Choroid plexus epithelial cell (primary cell): ENCODE measurements at places on chromosomes 5 and 9.

GRCh38 chr9:80771555-80772347 is 917.6 kb downstream of the TLE1 start:
- no peak for DNase-seq

DNA sequence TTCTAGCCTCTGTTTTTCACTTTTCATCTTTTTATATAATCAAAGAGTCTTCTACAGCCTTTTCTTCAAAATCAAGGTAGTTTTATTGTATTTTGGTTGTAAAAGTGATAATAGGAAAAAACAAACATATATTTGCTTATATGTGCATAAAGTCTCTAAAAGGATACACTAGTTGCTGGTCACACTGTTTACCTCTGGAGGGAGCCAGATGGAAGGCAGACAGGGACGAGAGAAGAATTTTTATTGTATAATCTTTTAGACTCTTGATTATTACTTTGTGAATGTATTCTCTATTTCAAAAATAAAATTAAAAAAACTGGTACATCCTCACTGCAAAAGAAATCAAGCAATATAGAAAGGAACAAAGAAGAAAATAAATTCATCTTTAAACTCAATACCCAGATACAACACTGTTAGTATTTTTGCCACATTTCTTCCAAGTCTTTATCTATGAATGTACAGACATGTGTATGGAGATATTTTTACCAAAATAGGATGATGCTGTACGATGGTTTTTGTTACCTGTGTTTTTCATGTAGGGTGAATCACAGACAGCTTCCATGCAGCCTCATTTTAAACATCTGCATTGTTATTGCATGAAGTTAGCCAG is 6.1 kb upstream of the RNF183 start:
- DNase-seq, result peak; percentile 76

GRCh38 chr5:73415617-73416016 is 33.0 kb downstream of the FOXD1 start:
- DNase-seq, result no peak

GRCh38 chr9:2215921-2216441 is 200.8 kb downstream of the SMARCA2 start:
- peak; percentile 35 for DNase-seq

GRCh38 chr5:116669261-116670031 is 94.8 kb upstream of the SEMA6A start:
- no peak for DNase-seq

- no peak for DNase-seq
Measured at GRCh38 chr9:95581900-95582299, 65.1 kb upstream of the PTCH1 start.

- DNase-seq, result no peak
Measured at GRCh38 chr5:148255456-148255855, 13.1 kb upstream of the SPINK13 start.

DNA sequence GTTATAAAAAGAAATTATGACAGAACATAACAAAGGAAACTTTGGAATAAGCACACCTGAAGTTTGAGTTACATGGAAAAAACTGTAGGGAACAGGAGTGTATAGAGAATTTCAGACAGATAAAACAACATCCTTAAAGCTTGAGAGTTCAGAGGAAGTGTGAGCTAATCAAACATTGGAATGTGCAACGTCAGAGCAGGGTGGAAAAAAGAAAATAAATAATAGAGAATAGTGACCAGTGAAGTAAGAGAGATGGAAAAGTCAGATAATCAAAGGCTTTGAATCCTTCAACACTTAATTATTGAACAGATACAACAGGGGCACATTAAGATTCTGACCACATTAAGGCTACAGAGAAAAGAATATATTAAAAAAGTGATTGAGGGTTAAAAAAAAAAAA is 128.5 kb upstream of the CDH10 start:
- no peak for DNase-seq

DNA sequence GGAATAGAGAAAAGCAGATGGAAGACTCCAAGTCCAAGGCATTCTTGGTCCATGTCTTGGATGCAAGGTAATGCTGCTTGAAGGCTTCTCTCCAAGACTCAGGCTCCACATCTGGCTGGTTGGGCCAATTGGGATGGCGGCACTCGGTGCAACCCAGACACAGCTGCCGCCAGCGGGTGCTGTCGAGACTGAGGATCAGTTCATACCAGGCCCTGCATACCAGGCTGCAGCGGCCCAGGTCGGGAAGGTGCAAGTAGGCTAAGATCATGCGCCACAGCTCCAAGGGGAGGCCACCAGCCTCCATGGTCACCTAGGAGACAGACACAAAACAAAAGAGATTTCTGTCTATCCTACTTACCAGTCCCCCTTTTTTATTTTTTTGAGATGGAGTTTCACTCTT is 34.7 kb downstream of the FBXO10 start:
- DNase-seq, result no peak

DNA sequence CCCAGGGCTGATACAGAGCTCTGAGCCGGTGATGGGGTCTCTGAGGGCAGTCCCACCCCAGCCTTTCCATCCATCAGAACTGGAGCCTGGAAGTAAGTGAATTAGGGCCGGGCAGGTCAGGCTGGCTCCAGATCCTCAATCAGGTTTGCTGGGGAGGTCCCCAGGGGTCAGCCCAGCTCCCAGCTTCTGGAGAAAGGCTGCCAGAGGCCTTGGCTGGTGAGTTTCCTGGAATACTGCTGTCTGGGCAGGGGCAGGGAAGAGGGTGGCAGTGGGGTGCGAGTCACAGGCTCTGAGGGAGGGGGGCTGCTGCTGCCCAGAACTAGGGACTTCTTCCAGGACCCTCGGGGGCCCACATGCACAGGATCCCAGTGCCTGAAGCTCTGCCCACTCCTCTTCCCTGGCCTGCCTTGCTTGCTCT is 200.6 kb upstream of the MVB12B start:
- no peak for DNase-seq

DNA sequence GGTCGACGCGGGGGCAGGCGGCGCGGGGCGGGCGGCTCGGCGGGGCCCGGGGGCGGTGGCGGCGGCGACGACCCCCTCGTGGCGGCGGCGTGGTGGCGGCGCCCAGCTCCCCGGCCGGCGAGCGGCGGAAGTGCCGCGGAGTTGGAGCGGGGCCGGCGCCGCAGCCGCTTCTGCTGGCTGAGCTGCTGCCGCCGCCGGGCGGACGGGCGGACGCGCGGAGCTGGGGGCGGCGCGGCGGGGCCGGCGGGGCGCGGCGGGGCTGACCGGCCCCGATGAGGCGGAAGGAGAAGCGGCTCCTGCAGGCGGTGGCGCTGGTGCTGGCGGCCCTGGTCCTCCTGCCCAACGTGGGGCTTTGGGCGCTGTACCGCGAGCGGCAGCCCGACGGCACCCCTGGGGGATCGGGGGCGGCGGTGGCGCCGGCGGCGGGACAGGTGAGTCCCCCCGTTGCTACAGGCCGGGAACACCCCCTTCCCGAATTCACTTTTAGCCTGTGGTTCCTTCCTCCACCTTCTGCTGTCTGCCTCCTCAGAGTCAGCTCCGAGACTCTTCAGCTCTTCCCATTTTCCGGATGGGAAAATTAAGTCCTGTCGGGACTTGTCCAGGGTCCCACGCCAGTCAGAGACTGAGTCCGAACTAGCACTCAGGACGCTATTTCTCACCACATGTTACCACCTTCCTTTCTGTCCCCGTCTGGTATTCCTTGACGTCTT is at the start of gene GALNT10:
GALNT10 (plus strand) TSS at position 139 of the 710 bp plus-strand sequence; CDS start at position 273, 134 bp downstream.
- DNase-seq, result peak; percentile 74

DNA sequence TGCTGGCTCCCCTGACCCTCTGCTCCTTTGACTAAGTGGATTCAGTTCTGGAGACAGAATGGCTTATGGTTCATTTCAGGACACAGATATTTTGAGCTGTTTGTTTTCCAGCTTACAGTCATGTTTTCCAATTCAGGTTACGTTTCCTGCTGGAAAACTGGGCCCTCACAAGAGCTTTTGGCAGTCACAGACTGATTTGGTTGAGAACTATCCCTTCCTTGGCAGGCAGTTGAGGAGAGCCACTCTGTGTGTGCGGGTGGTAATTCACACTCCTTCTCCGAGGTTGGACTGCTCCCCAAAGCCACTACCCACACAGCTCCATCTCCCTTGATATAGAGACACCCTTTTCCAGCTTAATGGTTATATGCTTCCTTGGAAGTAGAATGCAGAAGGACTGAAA is 534.5 kb downstream of the TMEM38B start:
- DNase-seq, result no peak

DNA sequence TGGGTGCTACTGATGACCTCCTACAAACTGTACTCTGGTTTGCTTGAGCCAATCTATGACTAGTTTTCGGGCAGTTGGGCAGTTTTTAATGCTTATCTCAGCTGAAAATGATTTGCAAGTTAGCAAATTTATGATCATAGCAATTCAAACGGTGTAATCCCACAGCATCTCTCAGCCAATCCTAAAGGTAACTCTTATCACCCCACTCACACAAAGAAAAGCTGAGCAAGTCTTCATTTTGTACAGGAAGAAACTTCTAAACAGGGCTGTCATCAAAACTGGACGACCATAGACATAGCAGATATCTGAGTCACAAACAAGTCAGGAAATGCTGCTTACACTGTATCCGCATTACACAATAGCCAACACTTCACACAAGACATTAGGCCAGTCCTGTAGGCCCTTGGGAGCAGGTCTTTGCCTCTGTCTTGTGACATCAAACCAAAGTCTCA is 2.6 kb upstream of the ENC1 start:
- DNase-seq, result peak; percentile 95

DNA sequence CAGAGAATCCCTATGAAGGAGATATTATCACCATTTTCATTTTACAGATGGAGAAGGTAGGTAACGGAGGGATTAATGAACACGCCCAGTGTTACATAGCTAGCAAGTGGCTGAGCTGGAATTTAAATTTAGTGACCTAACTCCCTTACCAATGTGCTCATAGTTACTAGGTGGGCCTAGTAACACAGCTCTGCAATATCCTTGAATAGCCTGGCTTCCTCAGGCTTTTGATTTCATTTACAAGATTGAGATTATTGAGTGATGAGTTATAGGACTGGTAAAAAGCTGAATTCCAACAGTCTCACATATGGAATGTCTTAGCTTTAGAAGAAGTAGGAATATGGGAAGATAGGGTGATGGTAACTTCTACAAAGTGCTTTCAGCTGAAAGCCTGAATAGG is 336.3 kb upstream of the KIF2A start:
- DNase-seq, result no peak

- DNase-seq, result no peak
Measured at GRCh38 chr5:103315455-103315854, 56.9 kb downstream of the MACIR start.

DNA sequence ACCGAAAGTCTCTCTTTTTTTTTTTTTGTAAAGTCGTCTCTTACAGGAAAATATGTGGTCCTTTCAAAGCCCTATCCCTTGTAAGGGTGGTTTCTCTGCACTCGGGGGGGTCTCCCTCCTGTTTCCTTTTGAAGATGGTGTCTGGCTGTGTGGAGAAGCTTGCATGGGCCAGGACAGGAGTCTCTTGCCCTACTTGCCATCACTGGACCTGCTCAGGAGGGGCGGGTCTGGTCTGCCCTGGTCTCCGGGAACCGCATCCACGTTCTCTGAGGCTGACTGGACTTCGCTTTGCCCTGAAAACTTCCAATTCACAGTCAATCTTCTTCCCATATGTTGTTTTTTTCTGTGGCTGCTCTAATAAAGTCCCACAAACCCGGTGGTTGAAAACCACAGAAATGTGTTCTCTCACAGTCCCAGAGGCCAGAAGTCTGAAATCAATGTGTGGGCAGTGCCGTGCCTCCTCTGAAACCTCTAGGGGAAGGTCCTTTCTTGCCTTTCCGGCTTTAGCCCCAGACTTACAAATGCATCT is 92.9 kb upstream of the IER5L start:
- DNase-seq, result peak; percentile 89

DNA sequence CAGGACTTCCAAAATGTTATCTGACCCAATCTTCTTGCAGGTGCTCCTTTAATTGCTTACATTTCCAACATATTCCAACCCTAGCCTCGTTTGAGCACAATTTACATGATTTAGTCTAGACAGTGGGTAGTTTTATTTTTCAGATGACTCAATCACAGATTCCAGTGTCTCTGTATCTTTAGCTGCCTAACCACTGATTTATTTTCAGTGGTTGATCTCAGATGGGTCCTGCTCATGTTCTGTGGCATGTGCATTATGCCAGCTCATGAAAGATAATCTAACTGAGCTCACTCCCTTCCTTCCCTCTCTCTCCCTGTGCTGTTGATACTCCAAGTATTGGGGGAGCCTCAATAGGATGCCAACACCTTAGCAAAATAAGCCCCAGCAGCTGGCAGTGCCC is 106.1 kb upstream of the ICE1 start:
- peak; percentile 36 for DNase-seq

- DNase-seq, result peak; percentile 6
Measured at GRCh38 chr5:67921004-67921601, 294.5 kb upstream of the PIK3R1 start.

GRCh38 chr5:1799110-1799601 is 481 bp downstream of the MRPL36 start:
- peak; percentile 43 for DNase-seq

GRCh38 chr9:134134949-134135342 is 936 bp upstream of the WDR5 start:
- DNase-seq, result no peak

- DNase-seq, result peak; percentile 73
Measured at GRCh38 chr9:125472926-125473701, 211.5 kb downstream of the GAPVD1 start.

DNA sequence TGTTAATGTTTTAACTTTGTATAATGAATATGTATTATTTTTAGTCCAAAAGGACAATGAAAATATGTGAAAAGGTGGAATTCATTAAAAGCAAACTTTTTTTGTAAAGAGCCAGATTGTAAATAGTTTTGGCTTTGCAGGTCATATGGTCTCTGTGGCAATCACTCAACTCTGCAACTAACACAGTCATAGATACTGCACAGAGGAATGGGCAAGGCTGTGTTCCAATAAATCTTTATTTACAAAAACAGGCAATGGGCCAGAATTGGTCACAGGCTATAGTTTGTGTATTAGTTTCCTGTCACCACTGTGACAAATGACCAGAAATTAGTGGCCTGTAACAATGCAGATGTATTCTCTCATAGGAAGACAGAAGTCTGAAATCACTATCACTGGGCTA is 125.4 kb upstream of the PTCH1 start:
- no peak for DNase-seq

- no peak for DNase-seq
Measured at GRCh38 chr5:6768590-6769230, 55.5 kb downstream of the TENT4A start.

DNA sequence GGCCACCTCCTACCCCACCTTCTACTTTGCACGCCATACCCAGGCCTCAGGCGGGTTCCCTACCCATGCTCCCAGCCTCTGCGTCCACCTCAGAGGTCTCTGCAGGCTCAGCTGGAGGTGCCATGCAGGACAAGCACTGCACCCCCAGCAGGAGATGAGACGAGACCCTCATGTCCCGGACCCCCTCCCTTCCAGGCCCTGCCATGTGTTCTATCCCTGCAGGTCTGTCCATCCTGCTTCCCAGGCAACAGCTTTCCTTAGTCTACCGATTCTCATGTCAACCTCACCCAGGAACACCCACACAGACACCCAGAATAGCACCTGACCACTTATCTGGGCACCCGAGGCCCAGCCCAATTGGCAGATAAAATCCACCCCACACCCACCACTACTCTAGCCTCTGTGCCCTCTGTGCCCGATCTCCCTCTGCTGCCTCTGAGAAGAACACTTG is 52.1 kb downstream of the SEMA4D start:
- no peak for DNase-seq

GRCh38 chr5:115360046-115360685 is 63.7 kb upstream of the CCDC112 start:
- DNase-seq, result peak; percentile 24
